ENCODE measurements at places on chromosomes 1 and 21.

DNA sequence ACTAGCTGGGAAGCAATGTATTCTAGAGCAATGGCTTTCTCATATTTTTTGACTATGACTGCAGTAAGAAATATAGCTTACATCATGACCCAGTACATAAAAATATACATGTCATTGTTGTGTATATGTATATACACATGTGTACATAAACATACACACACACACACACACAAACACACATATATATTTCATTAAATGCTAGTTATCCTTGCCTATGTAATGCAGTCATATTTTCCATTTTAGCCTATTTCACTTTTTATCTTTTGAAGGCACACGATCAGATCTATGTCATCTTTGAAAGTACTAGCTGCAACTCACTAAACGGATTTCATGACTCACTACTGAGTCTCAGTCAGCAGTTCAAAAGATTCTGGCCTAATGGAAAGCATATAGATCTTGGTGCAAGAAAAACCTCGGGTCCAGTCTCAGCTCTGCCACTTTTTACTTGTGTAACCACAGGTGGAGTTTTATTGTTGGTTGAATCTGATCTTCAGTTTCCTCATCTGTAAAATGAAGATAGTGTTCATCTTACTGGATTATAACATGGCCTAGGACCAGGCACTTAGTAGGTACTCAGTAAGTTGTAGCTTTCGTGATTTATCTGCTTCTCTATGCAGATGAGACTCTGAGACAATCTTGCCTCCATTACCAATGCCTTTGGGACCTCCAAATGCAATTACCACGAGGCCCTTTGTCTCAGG is 325.6 kb downstream of the RRAGC start:
- no peak for DNase-seq

GRCh38 chr1:26035959-26036755 is 9.8 kb downstream of the SLC30A2 start:
- peak; percentile 55 for DNase-seq

DNA sequence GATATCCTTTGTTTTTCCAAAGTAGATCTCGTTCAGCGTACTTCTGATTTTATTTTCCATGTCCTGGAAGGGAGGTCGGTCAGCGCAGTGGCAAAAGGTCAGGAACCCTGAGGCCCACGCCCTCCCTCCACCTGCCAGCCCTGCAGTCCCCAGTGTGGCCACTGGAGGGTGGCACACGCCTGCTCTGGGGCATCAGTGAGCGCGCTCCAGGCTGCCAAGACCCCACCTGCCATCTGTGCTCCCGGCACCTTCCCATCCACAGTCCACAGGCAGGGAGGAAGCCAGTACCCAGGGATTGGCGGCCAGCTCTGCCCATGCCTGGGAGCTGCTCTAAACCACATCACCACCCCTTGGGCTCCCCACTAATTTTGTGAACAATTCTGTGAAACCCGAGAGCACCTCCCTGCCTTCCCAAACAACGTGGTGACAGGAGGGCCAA is 32.3 kb downstream of the SLC66A1 start:
- no peak for DNase-seq

- DNase-seq, result no peak
These were observed 72.1 kb downstream of the GPR52 start for GRCh38 chr1:174519844-174520243.

GRCh38 chr1:202848191-202848542 is 37.4 kb downstream of the PCAT6 start:
- DNase-seq, result no peak

Measured in iris pigment epithelial cell (primary cell).